ENCODE measurements at places on chromosomes 4 and X.

DNA sequence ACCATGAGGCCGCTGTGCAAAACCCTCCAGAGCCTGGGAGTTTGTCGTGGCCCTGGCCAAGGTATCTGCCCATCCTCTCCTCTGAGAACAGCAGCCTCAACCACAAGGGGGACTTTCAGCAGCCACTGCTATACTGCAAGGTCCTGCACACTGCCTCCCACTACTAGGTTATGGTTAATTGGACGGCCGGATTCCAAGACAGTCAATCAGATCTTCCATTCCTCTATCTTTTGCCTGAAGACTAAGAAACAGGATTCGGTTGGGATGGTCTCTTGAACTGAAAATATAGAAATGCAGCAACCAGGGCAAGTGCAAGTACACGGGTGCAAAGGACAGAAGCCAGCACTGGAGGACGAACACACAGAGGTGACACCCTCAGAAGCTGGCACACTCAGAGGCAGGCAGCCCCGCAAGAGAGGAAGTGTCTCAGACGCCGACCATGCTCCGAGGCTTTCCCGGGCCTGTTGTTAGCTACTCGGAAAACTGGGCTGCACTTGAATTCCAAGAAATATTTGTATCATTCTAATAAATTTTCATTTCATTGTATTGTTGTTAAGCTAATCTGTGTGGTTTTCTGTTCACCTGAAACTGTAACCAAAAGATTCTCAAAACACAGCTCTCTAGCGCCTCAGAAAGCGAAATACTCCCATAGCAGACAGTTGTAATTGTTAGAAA is 63.3 kb downstream of the AFAP1 start:
- DNase-seq, result peak; percentile 8

- no peak for DNase-seq
Measured at GRCh38 chr4:7275067-7275466, 82.7 kb downstream of the SORCS2 start.

DNA sequence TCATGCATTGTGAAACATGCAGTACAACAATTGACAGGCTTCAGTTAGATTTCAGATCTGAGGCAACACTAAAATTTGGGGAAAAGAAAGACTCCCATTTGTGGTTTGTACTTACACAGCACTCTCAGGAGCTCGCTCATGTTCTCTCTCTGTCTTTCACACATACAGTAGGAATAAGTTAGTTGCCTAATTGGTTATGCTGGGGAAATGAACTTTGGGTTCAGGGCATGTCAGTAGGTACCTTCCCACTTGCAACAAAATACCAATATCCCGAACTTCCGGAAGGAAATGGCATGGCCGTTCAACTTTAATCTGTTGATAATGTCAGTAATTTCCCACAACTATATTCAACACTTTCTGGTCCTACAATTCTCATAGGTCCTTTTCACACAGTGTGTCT is 218.4 kb downstream of the RELL1 start:
- no peak for DNase-seq

- no peak for DNase-seq
Measured at GRCh38 chr4:154877110-154877760, 96.2 kb downstream of the RBM46 start.

GRCh38 chr4:15717086-15717485 is 14.2 kb downstream of the BST1 start:
- DNase-seq, result no peak

- DNase-seq, result no peak
Measured at GRCh38 chr4:120440730-120441129, 374.1 kb upstream of the MAD2L1 start.

- DNase-seq, result no peak
Measured at GRCh38 chr4:138909587-138909986, 106.0 kb upstream of the NOCT start.

GRCh38 chr4:145881989-145882388 is 56.6 kb downstream of the ZNF827 start:
- no peak for DNase-seq

GRCh38 chrX:74232859-74233258 is 71.1 kb upstream of the ZCCHC13 start:
- DNase-seq, result no peak

DNA sequence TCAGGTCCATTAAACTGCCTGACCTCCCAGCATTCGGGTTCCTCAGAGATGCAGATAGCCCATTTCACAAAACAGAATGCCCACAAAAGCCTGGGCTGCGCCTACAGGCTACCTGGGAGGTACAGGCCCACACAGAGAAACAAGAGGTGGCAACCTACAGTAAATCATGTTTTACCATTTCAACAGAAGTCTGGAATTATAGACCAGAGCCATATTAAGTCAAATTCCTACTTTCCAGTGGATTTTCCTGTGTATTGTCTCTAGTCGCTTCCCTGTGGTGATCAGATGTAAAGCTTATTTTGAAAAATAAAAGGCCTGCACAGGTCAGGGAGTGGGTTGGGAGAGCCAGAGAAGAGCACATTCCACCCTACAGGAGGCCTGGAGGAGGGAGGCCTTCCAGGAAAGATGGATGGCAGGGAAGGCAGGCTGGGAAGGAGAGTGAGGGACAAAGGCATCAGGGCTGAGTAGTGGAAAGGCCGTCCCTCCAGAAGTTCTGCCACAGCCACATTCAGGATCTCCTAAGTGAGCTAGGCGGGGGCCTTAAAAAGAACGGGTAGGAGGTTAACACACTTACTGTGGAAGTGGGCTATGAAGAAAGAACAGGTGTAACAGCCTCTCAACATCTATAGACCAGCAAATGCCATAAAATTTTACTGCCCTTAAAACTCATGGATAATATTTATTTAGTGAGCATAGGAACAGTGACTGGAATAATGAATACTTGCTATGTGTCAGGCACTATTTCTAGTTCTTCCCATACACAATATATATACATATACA is 19.0 kb upstream of the USO1 start:
- DNase-seq, result no peak

GRCh38 chr4:76950956-76951671 is 1.6 kb downstream of the SEPTIN11 start:
- no peak for DNase-seq

GRCh38 chr4:38803833-38804653 is 548 bp downstream of the TLR1 start:
- no peak for DNase-seq

GRCh38 chr4:3682236-3683076 is 83.7 kb upstream of the ADRA2C start:
- no peak for DNase-seq

DNA sequence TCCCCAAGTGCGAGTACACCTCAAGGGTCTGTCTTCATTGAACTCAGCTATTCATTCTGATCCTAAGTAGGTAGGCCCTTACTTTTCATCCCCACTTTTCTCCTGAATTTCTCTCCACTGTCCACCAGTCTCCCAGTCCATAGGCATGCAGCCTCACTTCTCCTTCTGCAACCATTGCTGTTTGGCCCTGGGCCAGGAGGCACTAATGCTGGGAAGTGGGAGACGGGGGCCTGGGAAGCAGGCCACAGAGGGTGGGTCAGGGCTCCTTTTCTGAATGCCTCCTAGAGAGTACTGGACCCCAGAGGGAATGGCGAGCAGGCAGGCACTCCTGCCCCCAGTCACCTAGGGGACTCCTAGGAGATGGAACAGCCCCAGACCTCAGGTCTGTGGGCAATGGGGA is 203.5 kb upstream of the RPL34 start:
- DNase-seq, result no peak

Measured in neural crest cell (in vitro differentiated cells).